ENCODE measurements at places on chromosomes 2 and 18. TPM values are rescaled to one million over a fixed set of nuclear protein-coding genes. Genes with fewer than 3 reads are reported as not detected.

Gene SIX3
- total RNA-seq = not detected

Gene C2orf68
- 21.6 TPM for total RNA-seq

Gene ATP6V1C2
- total RNA-seq = not detected

Gene LYG1
- 0.58 TPM for total RNA-seq

Gene FEZ2
- total RNA-seq = 16.3 TPM

Gene DLX1
- total RNA-seq = not detected

Gene LINC00305
- not detected for total RNA-seq

Gene GKN2
- total RNA-seq = not detected

Gene MSTN
- 0.19 TPM for total RNA-seq

Gene CREG2
- not detected for total RNA-seq

Gene OXER1
- 0.13 TPM for total RNA-seq

Gene ZNF892
- total RNA-seq = 2.9 TPM

Gene ANKRD30BL
- total RNA-seq = not detected

Gene RIT2
- not detected for total RNA-seq

Gene TOGARAM2
- total RNA-seq = 3.0 TPM

Gene ACTG2
- not detected for total RNA-seq

Gene VWC2L
- not detected for total RNA-seq

Gene COL6A3
- 10.6 TPM for total RNA-seq

- H3K27me3 ChIP-seq = no peaks in the 10 kb centered on the region
- H3K4me1 ChIP-seq = no peaks in the 10 kb centered on the region
- no peak overlapping the region for H3K4me3 ChIP-seq
- H3K27ac ChIP-seq = no peak overlapping the region
- no peaks in the 10 kb centered on the region for H3K36me3 ChIP-seq
Measured at GRCh38 chr2:107785756-107786155, 40.9 kb upstream of the RGPD4 start.

- no peak for ATAC-seq
- H3K27me3 ChIP-seq = no peaks in the 10 kb centered on the region
- H3K4me3 ChIP-seq = no peak overlapping the region
- no peak overlapping the region for H3K27ac ChIP-seq
- H3K4me1 ChIP-seq = peaks cover 16% of the 10 kb centered on the region
Measured at GRCh38 chr2:86453836-86454235, 12.7 kb downstream of the KDM3A start.

DNA sequence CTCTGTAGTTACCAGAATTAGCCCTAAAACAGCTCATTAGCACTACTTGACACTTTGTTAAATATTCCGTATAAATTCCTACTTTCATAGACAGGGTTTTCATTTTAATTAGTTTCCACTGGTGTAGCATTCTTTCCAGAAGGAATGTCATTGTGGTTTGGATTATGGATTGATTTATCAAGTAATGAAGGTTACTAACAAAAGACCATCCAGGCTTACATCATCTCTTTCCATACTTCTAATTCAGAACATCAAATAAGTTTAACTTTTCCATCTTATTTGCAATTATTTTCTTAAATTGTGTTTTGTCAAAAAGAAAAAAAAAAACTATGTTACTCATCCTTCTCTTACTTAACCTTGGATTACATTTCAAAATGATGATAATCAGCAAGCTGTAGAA is 231.8 kb upstream of the SPOPL start:
- H3K4me1 ChIP-seq = no peaks in the 10 kb centered on the region
- no peaks in the 10 kb centered on the region for H3K36me3 ChIP-seq
- ATAC-seq = no peak
- H3K27ac ChIP-seq = no peak overlapping the region
- no peaks in the 10 kb centered on the region for H3K27me3 ChIP-seq

- H3K4me1 ChIP-seq = no peaks in the 10 kb centered on the region
- no peaks in the 10 kb centered on the region for H3K27me3 ChIP-seq
- H3K4me3 ChIP-seq = no peak overlapping the region
- H3K27ac ChIP-seq = no peak overlapping the region
Measured at GRCh38 chr2:65647249-65647842, 214.9 kb upstream of the SPRED2 start.

DNA sequence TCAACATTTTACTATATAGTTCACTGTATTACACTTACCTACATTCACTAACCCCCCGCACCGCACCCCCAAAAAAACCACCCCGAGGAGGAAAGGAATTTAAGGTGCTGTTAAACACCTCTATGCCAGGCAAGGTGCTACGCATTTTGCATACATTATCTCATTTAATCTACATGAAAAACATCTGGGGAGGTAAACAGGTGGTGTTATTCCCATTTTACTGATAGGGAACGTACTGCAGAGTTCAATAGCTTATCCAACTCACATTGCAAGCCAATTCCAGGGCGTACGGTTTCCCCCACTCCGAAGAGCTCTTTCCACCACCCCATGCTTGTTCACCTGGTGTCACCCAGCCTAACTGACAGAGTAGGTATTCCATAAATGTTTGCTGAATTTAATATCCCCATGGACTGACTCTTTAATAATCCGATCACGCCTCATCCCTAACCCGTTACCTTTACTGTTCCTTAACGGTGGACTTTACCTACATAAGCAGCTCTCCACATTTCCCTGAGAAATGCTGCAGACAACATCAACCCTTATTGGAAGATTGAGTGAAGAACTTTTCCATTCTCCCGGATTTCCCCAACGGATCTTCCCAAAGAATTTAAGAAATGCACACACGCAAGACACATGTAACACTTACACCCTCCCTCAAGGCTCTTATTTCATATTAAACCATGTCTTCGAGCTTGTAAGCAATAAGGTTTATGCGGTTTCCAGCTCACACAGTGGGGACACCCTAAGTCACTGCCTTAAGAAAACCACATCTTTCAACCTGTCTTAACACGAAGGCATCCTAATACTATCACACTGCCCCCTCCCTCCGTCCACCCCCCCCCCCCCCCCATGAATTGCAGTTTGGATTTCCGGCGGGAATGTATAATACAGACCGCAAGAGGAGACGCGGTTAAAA is 1.2 kb downstream of the RAPH1 start:
- no peaks in the 10 kb centered on the region for H3K36me3 ChIP-seq
- H3K27ac ChIP-seq = peak overlapping the region; percentile 5
- peaks cover 6% of the 10 kb centered on the region for H3K27me3 ChIP-seq
- peak overlapping the region; percentile 79 for H3K4me3 ChIP-seq
- H3K4me1 ChIP-seq = peaks cover 38% of the 10 kb centered on the region
- peak; percentile 44 for ATAC-seq

DNA sequence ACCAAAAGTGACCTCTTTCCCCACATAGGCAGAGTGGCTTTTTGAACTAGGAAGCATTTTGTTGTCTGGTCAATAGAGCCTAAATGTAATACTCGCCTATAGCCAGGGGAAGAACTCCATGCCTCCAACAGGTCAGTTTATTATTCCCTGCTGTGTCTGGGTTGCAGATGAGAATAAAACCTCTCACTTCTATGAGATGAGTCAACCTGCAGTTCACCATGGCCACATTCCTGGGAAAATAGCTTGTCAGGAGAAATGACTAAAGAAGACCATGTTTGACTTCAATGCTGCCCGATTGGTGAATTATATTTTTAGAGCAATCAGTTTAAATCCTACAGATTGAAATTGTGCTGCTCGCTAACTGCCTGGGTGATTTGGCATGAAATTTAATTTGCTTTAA is 46.7 kb upstream of the LRRTM1 start:
- no peaks in the 10 kb centered on the region for H3K27me3 ChIP-seq
- H3K4me1 ChIP-seq = no peaks in the 10 kb centered on the region
- H3K4me3 ChIP-seq = no peak overlapping the region
- no peaks in the 10 kb centered on the region for H3K36me3 ChIP-seq
- H3K27ac ChIP-seq = no peak overlapping the region

DNA sequence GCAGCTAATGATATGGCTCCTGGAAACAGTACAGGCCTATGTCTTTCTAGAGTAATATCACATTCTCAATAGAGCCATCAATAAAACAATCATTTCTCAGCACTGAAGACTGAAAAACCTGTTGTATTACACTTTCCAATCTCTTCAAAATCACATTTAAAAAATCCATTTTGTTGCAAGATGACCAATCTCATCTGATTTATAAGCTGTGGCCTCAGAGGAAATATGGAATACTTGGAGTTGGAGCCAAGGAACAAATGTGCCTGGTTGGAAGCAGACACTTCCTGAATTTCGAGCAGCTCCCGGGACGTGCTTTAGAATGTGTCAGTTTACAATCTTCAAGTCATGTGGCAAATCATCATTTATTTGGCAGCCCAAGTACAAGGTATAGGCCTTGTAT is 114.5 kb downstream of the ADCYAP1 start:
- H3K27me3 ChIP-seq = no peaks in the 10 kb centered on the region
- no peak overlapping the region for H3K4me3 ChIP-seq
- H3K4me1 ChIP-seq = no peaks in the 10 kb centered on the region
- no peaks in the 10 kb centered on the region for H3K36me3 ChIP-seq
- no peak for ATAC-seq
- H3K27ac ChIP-seq = no peak overlapping the region

DNA sequence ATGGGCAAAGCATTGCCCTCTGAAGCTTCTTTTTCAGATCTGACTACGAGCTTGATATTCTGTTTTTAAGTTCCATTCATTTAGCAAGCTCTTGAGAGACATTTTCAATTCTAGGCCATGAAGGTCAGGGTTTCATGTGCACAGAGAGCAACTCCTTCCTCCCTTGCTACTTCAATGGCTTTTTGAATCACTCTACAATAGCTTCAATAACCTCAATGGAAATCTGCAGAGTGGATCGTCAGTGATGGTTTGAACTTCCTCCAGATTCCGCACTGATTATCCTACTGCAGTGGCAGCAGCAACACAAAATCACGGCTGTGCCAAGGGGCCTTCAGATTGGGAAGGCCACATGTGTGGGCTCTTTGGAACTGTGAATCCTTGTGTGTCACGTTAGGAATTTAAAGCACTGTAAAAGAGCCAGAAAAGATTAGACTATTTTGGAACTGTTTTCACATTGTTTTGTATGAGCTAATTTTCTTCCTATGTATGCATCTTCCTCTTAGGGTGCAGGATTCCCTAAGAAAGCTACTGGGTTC is 88.4 kb upstream of the MGAT4A start:
- peaks cover 1% of the 10 kb centered on the region for H3K27me3 ChIP-seq
- no peaks in the 10 kb centered on the region for H3K36me3 ChIP-seq
- no peak for ATAC-seq
- no peak overlapping the region for H3K27ac ChIP-seq
- peaks cover 10% of the 10 kb centered on the region for H3K4me1 ChIP-seq
- H3K4me3 ChIP-seq = no peak overlapping the region

- no peaks in the 10 kb centered on the region for H3K4me1 ChIP-seq
- no peaks in the 10 kb centered on the region for H3K36me3 ChIP-seq
- H3K27ac ChIP-seq = peak within 1 kb of the TSS; percentile 37
- H3K4me3 ChIP-seq = no peak within 1 kb of the TSS
- no peaks in the 10 kb centered on the region for H3K27me3 ChIP-seq
- ATAC-seq = no peak
Measured at GRCh38 chr2:241808721-241809382, at the start of gene NEU4. NEU4 (plus strand) TSS chr2:241809193; CDS start chr2:241814485, 5,292 bp downstream.

DNA sequence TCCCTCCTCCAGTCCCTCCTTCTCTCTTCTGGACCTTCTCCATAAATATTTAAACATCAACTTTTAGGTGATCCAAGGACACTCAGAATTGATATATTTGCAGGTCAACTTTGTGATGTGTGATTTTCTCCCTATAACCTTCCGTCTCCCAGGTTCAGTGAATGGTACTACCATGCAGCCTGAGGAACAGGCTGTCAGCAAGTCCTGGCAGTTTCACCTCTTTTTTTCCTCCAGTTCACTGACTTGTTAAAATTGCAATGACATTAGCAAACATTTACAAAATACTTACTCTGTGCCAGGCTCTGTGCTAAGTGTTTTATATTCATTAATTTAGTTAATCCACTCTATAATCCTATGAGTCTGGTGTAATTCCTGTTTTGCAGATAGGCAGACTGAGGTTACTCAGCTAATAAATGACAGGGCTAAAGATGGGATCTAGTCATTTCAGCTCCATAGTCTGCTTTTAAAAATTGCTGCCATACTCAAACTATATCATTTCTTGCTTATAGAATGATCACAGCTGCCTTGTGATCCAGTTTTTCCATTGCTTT is 7.9 kb downstream of the SLC3A1 start:
- no peaks in the 10 kb centered on the region for H3K4me1 ChIP-seq
- no peak overlapping the region for H3K4me3 ChIP-seq
- ATAC-seq = no peak
- no peaks in the 10 kb centered on the region for H3K36me3 ChIP-seq

- ATAC-seq = no peak
- H3K4me1 ChIP-seq = peaks cover 3% of the 10 kb centered on the region
- H3K27ac ChIP-seq = no peak overlapping the region
- peaks cover 65% of the 10 kb centered on the region for H3K36me3 ChIP-seq
- H3K27me3 ChIP-seq = no peaks in the 10 kb centered on the region
Measured at GRCh38 chr2:68045342-68045741, 17.5 kb downstream of the C1D start.

DNA sequence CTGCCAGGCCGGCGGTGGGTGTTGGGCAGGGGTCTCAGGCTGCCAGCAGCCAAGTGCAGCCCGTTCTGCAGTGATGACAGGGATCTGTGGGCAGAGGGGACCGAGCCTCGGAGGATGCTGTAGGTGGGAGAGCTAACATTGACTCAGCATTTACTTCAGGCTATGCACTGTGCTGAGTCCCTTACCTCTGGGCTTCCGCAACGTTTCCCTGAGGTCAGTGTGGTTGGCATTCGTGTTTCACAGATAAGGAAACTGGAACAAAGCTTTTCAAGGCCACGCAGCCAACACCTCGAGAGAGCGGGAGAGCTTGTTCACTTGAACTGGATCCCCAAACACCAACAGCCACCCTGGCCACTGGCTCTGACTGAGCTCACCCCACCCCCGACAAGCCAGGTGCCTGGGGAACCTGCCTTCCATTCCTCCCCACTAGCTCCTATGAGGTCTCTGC is 839 bp upstream of the GPR148 start:
- H3K4me1 ChIP-seq = no peaks in the 10 kb centered on the region
- ATAC-seq = peak; percentile 69

DNA sequence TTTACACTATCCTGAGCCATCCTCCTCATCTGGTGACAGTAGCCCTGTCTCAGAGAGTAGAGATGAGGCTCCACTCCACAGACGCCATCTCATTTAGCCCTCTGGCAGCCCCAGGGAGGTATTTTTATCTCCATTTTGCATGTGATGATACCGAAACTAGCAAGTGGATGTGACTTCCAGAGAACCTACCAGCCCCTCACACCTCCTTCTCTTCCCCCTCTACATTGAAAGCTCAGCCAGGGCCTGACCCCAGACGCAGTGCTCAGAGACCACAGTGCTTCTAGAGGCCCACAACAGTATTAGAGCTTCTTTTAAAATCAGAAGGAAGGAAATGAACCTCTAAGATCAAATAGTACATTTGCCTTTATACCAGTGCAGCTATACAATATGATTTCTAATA is 8.3 kb downstream of the GYPC start:
- H3K27ac ChIP-seq = peak overlapping the region; percentile 98
- peak overlapping the region; percentile 99 for H3K4me3 ChIP-seq
- no peaks in the 10 kb centered on the region for H3K27me3 ChIP-seq
- peaks cover 77% of the 10 kb centered on the region for H3K36me3 ChIP-seq

- ATAC-seq = no peak
- H3K4me1 ChIP-seq = peaks cover 26% of the 10 kb centered on the region
- no peaks in the 10 kb centered on the region for H3K36me3 ChIP-seq
- no peaks in the 10 kb centered on the region for H3K27me3 ChIP-seq
Measured at GRCh38 chr2:65319674-65320041, 92.0 kb downstream of the ACTR2 start.
